ENCODE measurements at places on chromosomes 11 and 22.
A peak's percentile ranks its signal among the peaks of the same experiment; 100 is the strongest.

- no peak for DNase-seq
Observed at GRCh38 chr11:37184326-37184725, 586.3 kb upstream of the RAG2 start.

DNA sequence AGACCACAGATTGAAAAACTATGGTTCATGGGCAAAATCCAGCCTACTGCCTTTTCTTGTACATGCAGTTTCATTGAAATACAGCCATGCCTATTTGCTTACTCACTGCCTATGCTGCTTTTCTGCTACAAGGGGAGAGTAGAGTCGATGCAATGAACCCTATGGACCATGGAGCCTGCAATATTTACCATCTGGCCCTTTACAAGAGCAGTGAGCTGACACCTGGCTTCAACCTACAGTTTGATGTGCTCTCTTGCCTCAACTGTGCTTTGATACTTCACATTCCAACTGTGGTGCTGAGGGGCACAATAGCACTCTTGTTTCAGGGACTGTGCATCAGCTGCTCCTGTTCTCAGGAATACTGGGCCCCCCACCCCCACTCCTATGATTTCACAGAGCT is 239.5 kb upstream of the SORL1-AS1 start:
- no peak for DNase-seq

DNA sequence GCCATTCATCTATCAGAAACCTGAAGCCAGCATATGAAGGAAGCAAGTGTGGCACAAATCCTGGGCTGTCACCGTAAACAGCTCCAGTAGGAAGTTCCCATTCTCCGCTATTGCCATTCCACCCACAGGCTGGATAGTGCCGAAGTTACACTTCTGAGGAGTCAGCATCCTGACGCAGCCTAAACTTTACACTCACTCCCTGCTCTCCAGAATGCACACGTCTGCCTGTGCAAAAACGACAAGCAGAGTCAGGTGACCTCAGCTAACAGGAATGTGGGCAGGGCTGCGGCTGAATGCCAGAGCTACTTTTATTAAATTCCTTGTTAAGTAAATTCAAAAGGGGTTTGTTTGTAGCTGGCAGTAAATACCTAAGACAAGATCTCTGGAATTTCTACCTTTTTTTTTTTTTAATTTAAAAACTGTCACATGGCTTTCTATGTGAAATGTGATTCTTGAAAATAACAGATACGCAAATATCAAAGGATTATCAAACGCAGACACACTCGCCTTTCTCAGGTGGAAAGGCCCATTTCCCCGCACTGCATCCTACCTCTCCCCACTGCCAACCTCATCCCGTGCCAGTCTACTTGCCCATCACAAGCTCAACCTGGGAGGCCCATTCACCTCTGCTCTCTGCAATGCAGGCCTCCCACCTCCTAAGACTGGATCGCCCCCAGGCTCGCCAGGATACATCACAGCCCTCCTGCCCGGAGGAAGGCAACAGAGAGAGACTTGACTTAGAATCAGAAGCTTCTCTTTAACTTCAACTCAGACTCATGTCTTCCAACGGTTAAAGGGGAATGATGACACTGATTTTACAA is 33.5 kb downstream of the NFRKB start:
- no peak for DNase-seq

- peak; percentile 74 for DNase-seq
Observed at GRCh38 chr11:93921695-93922468, 71.5 kb upstream of the VSTM5 start.

DNA sequence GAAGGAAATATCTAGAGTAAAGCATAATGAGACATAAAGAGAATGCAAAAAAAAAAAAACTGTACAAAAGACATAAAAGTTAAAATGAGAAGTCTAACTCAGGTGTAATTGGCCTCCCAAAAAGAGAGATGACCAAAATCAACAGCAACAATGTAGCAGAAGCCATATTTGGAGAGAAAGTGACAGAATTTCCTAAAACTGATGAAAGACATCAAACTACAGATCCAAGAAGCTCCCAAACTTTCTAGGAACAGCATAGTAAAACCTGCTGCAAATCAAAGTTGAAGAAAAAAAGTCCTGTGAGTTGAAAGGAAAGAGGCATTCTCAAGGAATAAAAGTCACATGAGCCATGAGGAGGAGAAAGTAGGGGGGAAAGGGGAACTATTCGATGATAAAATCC is 231.3 kb downstream of the METTL15 start:
- no peak for DNase-seq

- no peak for DNase-seq
Observed at GRCh38 chr22:44088976-44089570, 65.0 kb downstream of the PARVB start.
